Aorta (tissue), 5 donors: ENCODE measurements at places on chromosomes 4 and X. TPM values are rescaled to one million over a fixed set of nuclear protein-coding genes. Genes with fewer than 3 reads are reported as not detected.

- H3K27me3 ChIP-seq = no peaks in the 10 kb centered on the region
- no peak overlapping the region for H3K27ac ChIP-seq
- DNase-seq = no peak
- no peaks in the 10 kb centered on the region for H3K4me1 ChIP-seq
Measured at GRCh38 chr4:76447393-76447851, 12.4 kb downstream of the SHROOM3 start.

Gene DHX15
- total RNA-seq = 107 TPM

DNA sequence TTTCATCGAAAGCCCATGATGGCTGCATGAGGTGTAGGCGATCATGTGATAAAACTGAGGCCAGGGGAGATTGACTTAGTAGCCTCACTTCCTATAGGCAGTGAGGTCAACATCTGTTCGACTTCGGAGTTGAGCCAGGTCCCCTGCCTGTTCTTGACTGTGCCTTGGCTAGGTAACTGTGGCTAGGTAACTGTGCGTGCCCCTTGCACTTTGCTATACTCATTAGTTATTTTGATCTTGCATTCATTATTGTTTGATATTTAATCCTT lies 55.0 kb downstream of the CLDN34 start:
- no peak for DNase-seq
- no peak overlapping the region for H3K27ac ChIP-seq
- no peaks in the 10 kb centered on the region for H3K36me3 ChIP-seq
- no peak overlapping the region for H3K4me3 ChIP-seq
- no peaks in the 10 kb centered on the region for H3K4me1 ChIP-seq

DNA sequence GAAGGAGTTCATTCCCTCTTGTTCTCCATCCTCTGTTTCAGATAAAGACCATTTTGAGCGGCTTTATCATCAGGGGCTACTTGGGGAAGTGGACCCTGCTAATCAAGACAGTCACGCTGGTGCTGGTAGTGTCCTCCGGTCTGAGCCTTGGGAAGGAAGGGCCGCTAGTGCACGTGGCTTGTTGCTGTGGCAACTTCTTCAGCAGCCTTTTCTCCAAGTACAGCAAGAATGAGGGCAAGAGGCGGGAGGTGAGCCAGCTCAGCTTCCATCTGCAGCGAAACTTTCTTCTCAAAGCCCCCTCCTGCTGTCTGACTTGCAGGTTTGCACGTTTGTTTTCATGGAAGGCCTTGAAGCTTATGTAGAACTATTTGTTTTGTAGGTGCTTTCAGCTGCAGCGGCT lies 49.5 kb downstream of the CLCN4 start:
- no peaks in the 10 kb centered on the region for H3K36me3 ChIP-seq
- no peak for DNase-seq
- no peak overlapping the region for H3K4me3 ChIP-seq
- H3K27me3 ChIP-seq = no peaks in the 10 kb centered on the region
- no peaks in the 10 kb centered on the region for H3K4me1 ChIP-seq

GRCh38 chrX:67587946-67588624 lies 44.3 kb downstream of the AR start:
- no peaks in the 10 kb centered on the region for H3K4me1 ChIP-seq
- H3K27me3 ChIP-seq = no peaks in the 10 kb centered on the region
- no peak overlapping the region for H3K27ac ChIP-seq
- DNase-seq = no peak
- no peak overlapping the region for H3K4me3 ChIP-seq

DNA sequence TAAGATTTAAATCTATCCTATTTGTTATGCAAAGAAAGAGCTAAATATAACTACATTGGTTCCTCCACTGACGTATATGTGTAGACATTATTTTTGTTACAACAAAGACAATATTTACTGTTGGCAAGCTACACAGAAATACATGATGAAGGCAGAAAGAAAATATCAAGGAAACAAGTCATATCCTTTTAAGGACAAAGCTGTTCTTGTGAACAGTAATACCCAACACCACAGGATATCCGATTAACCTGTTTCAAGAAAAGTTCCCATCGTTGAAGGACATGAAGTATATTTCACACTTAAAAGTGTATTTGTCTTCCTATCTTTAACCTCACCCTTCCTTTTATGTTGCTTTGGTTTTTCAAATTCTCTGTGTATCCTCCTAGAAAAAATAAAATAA lies 235.8 kb upstream of the AADAT start:
- no peaks in the 10 kb centered on the region for H3K36me3 ChIP-seq
- no peak for DNase-seq
- H3K27me3 ChIP-seq = no peaks in the 10 kb centered on the region
- H3K4me3 ChIP-seq = no peak overlapping the region
- H3K4me1 ChIP-seq = no peaks in the 10 kb centered on the region

Gene SPP1
- total RNA-seq = 180 TPM
